ENCODE measurements at places on chromosomes 6 and 20.

GRCh38 chr6:119891644-119892043 is 542.1 kb upstream of the MAN1A1 start:
- no peak for DNase-seq

DNA sequence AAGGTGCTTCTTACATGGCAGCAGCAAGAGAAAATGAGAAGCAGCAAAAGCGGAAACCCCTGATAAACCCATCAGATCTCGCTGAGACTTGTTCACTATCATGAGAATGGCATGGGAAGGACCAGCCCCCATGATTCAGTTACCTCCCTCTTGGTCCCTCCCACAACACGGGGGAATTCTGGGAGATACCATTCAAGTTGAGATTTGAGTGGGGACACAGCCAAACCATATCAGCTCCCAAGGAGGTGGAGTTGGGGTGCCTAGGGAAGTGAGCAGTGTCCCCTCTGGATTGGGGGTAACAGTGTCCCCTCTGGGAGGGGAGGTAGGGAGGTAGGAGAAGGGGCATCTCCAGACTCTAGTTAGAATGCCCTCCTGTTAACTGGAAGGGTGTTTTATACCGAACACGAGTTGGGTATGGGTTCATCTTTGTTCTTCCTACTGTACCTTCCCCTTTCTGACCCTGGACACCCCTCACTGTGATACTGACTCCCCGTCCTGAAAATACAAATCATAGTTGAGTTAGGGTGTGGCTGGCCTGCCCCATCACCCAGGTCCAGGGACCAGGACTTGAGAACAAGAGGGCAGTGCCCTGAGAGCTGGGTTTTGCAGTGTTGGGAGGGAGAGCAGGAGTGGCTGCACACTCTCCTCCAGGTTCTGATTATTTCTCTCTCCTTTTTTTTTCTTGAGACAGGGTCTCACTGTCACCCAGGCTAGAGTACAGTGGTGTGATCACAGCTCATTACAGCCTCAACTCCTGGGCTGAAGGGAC is 62.0 kb downstream of the EFCAB8 start:
- DNase-seq: no peak

DNA sequence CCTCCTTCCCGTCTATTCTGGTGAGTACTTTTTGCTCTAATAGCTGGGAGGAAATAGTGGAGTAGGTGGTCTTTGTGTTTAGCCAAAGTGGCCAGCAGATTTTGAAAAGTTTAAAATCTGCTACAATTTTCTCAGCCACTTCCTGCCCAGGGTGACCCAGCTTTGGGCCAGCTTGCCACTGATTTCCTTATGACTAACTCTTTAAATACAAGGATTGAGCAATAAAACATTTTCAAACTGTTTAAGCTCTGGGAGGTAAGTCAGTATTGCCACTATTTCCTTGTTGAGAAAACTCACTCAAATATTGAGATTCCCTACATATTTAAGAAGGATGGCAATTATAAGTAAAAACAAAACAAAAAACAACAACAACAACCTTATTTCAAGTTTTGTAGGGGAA is 54.5 kb downstream of the TRMT11 start:
- no peak for DNase-seq

DNA sequence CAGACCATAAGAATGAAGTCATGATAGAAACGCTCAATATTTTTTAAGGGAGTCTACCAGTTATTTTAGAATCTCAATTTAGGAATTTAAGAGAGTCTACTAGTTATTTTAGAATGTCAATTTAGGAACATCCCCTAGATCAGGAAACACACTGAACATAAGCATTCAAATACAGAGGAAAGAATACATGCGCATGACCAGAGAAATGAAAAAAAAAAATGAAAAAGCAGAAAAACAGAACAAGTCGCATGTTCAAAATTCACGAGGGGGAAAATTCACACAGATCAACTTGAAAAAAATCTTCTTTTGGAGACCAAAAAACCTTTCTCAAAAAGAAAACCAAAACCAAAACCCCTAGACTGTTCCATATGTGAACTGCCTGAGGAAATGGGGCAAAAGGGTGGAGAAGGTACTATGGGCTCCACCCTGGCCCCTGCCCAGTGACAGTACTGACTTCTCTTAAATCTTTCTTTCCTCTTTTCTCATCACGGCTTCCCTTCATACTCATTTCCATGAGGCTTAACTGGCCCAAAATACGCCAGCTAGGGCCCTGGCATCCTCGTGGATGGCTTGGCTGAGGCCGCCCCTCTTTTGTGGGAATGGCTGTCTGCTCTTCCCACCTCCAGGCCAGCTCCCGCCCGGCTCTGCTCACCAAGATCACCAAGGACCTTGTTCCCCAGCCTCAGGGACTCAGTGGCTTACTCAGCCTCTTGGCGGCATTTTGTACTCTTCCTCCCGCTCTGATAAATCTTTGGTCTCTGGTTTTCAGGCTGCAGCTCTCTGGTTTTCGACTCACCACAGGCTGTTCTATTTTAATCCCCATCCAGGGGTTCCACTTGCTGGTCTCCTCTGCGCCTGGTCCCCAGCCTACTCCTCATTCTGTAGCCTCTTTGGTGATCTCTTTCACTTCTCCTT is 11.2 kb downstream of the ZBTB2 start:
- no peak for DNase-seq

GRCh38 chr6:72916906-72917305 is 295.0 kb downstream of the KCNQ5 start:
- DNase-seq: no peak
